ENCODE measurements at places on chromosomes 12 and 14.
A peak's percentile ranks its signal among the peaks of the same experiment; 100 is the strongest.

DNA sequence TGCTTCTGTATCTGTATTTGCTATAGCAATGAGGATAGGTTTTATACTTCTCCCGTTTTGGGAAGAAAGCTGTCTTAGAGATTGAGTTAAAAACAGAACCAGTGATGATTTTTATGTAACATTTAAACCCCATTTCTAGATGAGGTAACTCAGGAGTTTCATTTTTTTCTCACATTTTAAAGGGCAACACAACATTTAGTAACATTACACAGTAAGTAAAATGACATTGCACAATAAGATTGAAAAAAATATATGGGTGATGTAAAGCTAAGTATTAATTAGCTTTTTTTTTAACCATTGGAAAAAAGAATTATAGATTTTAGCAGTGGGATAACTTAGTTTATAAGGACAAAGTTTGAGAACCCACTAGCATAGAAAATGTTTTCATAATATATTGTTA is 25.2 kb upstream of the SCFD1 start:
- no peak for DNase-seq

GRCh38 chr14:86756521-86757190 is 1226.7 kb downstream of the FLRT2 start:
- DNase-seq = no peak

- no peak for DNase-seq
Measured at GRCh38 chr12:105552056-105552455, 221.6 kb downstream of the C12orf75 start.

DNA sequence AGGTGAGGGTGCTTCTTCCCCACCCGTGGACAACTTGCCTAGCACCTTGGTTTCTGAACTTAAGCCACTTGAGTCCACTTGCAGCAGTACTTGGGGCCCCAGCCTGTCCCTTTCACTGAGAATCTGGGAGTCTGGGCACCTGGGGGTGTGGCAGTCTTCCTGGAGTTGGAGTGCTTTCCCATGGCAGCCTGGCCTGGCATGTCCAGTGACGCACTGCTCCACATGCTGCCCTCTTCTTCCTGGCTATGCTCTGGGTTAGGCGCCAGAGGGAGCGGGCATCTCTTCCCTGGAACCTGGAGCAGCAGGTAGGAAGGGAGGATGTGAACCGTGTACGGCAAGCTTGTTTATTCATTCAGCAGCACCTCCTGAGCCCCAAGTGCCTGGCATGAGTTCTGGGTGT is 76.4 kb downstream of the PAPOLA start:
- no peak for DNase-seq

DNA sequence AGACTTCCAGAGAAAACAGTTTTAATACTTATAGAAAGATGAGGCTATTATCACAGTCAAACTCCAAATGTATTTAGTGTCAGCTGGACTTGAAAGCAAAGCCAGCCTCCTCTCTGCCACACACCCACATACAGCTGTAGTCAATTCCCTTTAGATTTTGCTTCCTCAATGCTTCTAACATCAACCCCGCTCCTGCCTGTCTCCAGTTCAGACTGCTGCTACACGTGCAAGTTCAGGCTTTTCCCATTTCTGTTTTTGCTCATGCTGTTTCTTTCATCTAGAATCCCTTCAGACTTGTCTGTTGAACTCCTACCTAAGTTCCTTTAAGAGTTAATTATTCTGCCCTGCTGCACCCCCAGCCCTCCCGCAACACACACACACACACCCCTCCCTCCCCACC is 380.0 kb downstream of the KCNH5 start:
- no peak for DNase-seq

DNA sequence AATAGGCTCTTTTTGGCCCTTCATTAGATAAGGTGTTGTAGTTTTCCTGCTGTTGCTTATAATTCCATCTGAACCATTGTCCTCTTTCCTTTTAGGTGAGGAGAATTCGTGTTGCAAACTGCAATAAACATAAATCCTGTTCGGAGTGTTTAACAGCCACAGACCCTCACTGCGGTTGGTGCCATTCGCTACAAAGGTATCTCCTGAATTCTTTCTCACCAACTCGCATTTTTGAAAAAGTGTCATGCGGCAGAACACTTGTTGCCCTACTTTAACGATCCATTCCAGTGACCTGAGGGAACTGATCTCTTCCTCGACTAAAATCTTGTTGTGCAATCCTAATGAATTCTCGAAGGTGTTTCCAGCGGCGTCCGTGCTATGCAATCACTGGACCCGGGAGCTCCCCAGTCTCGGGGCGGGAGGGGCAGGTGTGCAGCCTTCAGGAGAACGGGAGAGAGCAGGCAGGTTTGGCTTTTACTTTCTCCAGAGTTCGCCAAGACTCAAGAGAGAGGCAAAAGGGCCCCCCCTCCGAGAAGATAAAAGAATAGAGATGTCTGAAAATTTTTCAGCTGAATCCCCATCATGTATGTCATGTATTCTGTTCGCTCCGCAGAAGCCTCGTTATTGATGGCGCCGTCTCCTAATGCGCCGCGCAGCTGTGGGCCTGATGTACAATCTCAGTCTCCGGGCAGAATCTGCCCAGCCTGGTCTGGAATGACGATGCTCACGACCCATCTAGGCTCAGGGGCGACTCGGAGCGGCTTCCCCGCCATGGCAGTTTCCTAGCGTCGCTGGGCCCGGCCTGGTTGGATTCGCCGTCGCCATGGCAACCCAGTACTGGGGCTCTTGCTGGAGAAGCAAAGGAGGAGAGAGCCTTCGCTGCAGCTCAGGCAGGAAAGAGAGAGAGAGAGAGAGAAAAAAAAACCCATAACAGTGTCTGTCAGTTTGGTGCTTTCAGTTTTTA is 38.2 kb downstream of the PLXNC1 start:
- no peak for DNase-seq

- no peak for DNase-seq
Measured at GRCh38 chr14:72545411-72546311, 348.2 kb downstream of the DPF3 start.

DNA sequence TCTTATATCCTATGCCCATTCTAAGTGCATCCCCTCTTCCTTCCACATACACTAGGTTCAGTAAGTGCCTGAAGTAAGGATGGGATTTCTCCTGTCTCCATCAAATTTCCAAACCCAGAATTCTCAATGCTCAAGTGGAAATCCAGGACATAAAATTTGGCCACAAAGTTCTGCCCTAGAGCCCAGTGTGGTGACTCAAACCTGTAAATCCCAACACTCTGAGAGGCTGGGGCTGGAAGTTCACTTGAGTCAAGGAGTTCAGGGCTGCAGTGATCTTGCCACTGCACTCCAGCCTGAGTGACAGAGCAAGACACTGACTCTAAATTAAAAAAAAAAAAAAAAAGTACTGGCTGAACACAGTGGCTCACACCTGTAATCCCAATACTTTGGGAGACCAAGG is 4.5 kb upstream of the ARF3 start:
- DNase-seq = no peak

DNA sequence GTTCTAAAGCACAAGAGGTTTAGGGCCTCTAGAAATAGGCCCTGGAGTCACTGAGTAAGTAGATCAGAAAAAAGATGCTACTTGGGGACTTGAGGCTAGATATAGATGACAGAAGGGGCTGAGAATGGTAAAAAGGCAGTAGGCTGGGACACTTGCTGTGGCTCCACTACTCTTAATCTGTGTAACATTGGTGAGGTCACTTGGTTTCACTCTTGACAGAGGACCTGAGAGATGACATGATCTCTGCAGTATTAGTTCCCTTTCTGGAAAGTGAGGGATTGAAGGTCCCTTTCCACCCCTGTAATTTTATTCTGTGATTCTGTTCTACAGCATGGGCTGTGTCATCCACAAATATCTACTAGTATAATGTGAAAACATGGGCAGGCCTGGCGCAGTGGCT is 39.7 kb downstream of the MAPKAPK5 start:
- no peak for DNase-seq

GRCh38 chr14:94028450-94028826 is 2.3 kb downstream of the OTUB2 start:
- no peak for DNase-seq

DNA sequence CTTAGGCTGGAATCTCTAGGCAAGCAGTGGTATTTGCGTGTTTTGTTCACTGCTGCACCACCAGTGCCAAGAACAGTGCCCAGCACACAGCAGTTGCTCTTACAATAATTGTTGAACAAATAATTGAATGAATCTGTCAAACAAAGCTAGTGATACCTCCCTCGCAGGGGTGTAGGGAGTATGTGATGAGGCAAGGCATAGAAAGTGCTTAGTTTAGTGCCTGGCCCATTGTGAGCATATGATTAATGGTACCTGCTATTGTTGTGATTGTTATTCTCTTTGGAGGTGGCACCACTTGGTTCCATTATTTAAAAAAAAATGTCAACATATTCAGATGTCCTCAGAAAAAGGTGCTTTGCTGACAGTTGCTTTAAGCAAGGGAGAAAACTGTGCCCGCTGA is 210.1 kb upstream of the TBX3 start:
- no peak for DNase-seq

- no peak for DNase-seq
Measured at GRCh38 chr14:58783792-58784511, 146.2 kb downstream of the DACT1 start.

- DNase-seq = no peak
Measured at GRCh38 chr14:47194055-47194454, 481.4 kb downstream of the MDGA2 start.

- DNase-seq = no peak
Measured at GRCh38 chr12:49974677-49975317, 2.0 kb downstream of the AQP6 start.

DNA sequence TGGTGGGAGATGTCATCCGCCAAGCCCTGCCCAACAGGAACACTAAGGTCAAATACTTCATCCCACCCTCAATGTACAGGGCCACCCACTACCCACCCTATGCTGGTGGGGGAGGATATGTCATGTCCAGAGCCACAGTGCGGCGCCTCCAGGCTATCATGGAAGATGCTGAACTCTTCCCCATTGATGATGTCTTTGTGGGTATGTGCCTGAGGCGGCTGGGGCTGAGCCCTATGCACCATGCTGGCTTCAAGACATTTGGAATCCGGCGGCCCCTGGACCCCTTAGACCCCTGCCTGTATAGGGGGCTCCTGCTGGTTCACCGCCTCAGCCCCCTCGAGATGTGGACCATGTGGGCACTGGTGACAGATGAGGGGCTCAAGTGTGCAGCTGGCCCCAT is 3.5 kb downstream of the B3GNT4 start:
- DNase-seq = no peak

DNA sequence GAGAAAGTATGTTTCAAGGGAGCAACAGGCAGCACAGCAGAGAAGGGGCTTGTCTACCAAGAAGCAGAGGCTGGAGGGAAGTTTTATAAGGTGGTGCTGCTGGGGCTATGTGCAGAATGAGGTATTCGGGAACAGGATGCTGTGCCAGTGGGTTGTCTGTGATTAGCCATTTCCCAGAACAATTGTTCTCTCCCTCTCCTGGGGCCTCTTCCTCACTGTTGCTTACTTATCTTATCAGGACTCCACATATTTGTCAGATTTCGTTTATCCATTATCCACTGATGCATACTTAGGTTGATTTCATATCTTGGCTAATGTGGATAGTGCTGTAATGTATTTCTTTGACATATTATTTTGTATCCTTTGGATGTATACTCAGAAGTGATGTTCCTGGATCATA is 195.1 kb upstream of the RTL1 start:
- DNase-seq = no peak

DNA sequence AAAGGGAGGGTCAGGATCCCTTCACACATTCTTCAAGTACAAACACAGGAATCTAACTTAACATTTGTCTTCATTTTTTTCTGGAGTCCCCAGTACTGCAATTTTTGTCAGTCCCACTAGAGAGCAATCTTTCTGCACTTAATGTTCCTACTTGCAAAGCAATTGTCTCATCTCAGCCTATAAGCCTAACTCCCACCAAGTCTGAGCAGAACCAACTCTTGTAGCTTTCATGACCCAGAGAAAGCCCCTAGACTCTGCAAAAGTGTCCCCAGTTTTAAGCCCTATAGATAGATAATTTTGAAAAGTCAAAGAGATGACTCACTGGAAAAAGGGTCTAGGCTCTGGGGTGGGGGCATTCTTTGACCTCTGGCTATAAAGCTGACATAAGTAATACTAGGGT is 1.8 kb upstream of the ZBTB39 start:
- peak; percentile 65 for DNase-seq

- no peak for DNase-seq
Measured at GRCh38 chr14:68977180-68977717, 1.9 kb downstream of the ACTN1 start.

DNA sequence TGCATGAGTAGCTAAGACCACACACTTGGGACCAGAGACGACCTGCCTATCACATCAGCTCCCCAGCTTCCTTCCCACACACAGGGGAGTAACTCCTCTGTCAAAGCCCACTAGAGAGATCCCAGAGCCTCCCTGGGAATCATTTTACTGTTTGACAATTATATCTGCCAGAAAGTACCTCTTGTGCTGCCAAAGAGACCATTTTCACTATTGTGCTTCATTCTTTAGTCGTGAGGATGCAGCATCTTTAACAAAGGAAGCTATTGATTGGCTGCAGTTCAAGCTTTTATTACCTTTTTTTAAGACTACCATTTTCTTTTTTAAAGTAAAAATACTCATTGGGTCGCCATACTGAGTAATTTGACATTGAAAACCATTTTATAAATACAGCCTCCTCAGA is 194.5 kb upstream of the RGS6 start:
- no peak for DNase-seq

DNA sequence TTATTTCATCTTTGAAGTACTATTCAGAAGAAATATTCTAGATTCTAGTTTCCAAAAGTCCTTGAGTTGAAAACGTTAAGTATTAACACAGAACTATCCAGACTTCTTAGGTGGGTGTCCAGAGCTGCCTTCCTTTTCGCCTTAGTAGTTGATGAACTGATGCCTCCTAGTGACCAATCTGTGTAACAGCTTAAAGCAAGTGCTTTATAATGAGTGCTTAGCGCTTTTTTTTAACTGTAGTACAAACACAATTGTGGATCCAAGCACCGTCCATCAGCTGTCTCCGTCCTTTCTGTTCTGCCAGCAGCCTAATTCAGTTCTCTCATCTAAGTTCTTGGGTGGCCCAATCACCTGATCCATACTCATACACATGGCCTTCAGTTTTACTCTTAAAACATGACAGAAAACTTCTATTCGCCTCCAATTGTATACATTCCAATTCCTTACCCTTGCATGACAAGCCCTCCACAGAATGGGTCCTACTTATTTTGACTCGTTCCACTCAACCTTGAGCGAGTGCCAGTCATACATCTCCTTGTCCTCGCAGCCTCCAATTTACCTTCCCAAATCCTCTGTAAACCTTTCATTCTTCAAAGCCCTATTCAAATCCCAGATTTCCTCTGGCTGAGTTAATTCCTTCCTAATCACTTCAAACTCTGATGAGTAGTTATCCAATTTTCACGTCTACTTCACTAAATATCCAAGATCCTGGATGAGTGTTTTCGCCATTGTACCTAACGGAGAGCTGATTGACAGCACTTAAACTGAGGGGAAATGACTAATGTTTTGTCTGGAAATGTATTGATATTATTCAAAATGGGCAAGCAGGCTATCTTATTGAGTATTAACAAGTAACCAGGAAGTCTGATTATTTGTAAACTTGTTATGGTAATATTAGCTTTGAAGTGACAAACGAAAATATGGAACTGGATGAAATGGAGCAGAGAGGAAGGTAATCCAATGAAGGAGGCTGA is 5.8 kb upstream of the PHLDA1 start:
- peak; percentile 80 for DNase-seq

All from MM.1S (cell line).